Stimulated activated CD8-positive, alpha-beta memory T cell treated with anti-CD3 and anti-CD28 coated beads, Interleukin-7, amount 100 ng/mL, for 1 hour (primary cell): ENCODE measurements at places on chromosomes 3 and 15.

GRCh38 chr15:80776420-80777045, 2.6 kb upstream of the CEMIP start:
- peak; percentile 14 for DNase-seq

DNA sequence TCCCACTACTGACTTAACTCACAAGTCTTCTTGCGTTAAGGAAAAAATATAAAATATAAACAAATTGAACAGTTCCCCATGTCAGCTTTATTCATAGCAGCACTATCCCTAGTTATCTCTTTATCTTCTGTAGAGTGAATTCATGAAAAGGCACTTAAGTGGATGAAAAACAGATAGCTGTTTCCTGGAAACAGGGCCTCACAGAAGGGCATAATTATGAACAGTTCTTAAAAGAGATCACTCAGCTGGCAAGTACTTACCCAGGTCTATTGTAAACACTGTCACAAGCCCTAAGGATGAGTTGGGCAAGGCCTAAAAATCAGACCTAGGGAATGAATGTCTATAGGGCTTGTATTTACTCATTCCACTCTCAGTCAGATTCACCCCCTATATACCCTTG, 10.7 kb downstream of the MB21D2 start:
- DNase-seq, result no peak

GRCh38 chr15:69723404-69724096, 270.9 kb downstream of the RPLP1 start:
- no peak for DNase-seq

DNA sequence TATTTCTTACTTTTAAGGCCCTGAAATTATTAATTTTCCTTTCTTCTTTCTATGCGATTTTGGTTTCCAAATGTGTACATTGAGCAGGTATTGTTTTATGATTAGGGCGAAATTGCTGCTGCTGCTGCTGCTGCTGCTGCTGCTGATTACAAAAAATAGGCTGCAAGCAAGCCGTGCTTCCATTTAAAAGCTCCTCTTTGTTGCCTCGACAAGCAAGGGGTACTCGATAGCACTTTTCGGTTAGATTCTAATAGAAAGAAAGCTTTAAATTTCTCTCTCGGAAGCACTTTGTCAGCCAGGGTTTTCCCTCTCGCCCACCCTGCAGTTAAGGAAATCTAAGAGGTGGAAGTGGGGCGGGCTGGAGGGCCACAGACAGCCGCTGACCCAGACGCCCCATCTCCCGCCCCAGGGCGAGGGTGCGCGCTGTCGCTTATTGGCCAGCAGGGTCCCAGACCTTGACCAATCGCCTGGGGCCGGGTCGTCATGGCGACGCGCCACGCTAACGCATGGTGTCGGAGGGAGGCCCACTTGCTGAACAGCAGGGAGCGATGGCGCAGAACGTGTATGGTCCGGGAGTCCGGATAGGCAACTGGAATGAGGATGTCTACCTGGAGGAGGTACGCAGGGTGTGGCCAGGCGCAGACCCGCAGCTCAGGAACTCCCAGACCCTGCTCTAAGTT, at the start of gene CFAP161:
CFAP161 (plus strand) TSS at position 489 of the 680 bp plus-strand sequence; CDS start at position 549, 60 bp downstream.
- DNase-seq, result no peak

DNA sequence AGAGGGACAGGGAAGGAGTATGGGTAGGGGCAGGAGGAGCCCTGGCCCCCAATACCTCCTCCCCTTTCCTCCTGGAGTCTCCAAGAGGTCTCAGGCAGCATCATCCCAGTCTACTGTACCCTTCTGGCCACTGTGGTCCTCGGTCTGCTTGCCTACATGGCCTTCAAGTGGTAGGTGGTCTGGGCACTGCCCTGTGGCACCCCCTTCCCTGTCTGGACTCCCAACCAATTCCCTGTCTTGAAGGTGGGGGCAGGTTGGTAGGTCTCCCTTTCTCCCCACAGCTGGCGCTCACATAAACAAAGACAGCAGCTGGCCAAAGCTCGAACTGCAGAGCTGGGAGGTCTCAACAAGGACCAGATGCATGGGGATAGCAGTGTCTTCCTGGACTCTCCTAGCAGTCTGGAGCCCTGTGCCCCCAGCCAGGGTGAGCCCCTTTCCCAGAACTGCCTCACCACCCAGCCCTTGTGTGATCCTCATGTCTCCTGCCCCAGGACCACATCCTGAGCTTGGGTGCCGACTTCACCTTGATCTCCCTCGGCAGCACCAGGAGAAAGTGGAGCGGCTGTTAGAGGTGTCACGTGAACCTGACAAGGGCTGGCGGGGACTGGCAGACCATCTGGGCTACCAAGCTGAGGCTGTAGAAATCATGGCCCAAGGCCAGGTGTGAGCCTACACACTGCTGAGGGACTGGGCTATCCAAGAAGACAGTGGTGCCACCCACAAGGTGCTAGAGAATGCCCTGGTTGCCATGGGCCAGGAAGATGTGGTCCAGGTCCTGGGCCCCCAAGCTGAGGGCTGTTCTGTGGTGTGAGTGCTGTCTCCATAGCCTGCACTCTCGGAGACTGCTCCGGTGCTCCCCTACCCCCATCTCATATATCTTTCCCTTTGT, 33.1 kb downstream of the NBEAL2 start:
- DNase-seq, result no peak

GRCh38 chr3:78050276-78051065, 1010.6 kb downstream of the ROBO2 start:
- no peak for DNase-seq

DNA sequence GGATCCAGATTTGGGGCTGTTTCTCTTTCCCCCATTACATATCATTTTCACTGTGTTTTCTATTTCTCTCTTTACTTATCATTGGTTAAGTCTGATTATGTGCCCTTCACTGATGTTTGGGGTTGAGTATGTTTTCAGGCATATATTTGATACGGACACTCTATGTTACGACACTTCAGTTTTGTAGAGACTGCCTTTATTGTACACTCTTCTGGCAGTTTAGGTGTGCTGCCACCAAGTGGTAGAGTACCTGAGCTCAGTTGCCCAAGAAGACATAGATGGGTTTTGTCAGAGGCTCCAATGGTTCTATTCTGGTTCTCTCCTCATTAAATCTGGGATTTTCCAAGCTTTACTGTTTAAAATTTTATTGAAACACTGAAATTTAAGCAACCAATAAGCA, 255.0 kb upstream of the ROPN1 start:
- no peak for DNase-seq

DNA sequence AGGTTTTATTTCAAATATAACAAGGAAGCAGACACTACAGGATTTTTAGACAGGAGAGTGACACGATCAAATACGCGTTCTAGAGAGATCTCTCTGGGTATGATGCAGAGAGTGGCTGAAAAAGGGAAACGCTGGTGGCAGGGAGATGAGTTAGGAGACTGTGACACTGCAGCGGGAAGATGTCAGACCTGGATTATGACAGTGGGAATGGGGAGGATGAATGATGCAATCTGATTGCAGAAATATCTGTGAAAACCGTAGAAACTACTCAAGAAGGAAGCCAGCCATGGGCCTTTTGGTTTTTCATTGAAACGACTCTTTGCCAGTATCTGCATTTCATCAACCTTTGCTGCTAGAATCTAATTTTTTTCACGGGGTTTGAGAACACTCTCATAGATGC, 157.9 kb downstream of the FAM43A start:
- no peak for DNase-seq

DNA sequence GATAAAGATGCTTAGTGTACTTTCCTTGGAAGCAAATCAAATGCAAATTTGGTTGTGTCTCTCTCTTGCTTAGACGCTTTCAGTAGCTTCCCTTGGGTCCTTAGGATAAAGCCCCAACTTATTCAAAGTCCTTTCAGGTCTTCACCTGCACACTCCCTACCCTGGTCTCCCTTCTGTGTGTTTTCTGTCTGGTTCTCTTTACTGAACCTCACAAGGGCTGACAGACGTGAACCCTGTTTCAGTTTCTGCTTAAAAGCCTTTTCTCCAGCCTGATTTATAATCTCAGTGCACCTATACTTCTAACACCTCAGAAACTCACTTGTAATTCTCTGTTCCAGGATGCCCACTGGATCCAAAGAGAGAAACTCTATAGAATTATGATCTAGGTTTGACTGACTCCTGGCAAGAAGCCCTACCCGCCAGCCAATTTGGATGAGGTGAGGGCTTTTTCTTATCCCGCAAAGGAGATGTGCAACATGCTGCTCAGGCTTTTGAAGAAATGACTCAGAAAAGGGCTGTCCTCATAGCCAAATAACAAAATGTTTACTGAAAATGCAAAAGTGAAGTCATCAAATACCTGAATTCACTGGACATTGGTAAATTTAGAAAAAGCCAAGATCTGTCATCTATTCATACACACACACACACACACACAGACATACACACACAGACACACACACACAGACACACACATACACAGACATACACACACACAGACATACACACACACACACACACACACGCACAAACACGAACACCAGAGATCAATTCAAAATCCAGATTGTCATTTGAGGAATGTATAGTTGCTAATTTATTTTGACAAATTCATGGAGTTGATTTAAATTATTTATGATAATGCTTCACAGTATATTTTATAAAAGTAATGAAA, 102.4 kb upstream of the EOMES start:
- no peak for DNase-seq

DNA sequence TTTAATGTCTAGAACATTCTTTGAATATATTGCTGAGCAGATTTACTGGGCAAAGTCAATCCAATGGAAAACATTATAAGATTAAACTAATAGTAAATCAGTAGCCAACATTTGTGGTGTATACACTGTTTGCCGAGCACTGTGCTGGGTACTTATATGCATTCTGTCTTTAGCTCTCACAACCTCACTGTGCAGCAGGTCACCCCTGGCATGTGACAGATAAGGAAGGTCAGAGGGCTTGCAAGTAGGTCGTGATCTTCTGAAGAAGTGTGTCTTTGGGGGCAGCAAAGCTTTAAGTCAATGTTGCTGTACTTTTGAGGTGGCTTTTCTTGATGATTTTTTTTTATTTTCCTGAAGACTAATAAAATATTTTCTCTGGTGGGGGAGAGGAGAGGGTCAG, 62.2 kb downstream of the TCAIM start:
- DNase-seq, result no peak

- DNase-seq, result no peak
These were observed 251.8 kb upstream of the RORA start for GRCh38 chr15:61480863-61481262.

- DNase-seq, result no peak
These were observed 35.5 kb downstream of the BNC1 start for GRCh38 chr15:83249030-83249343.

- no peak for DNase-seq
These were observed 139.4 kb upstream of the SLC7A14 start for GRCh38 chr3:170725285-170725731.

DNA sequence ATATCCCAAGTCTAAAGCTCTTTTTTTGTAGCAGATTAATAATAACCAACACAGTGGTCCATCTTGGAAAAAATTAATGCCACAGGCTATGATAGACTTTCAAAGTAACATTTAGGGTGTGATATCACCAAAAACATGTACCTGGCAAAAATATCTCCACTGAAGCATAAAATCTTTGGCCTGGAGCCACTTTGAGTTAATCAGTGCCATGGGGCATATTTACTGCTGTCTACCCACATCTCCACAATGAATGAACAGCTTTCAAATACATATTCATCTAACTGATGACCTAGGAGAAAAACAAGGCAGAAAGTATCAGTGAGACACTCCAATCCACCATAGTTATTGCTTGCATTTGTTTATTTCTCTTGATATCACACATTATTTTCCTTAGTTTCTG, 296.0 kb upstream of the MDFIC2 start:
- DNase-seq, result no peak

- no peak for DNase-seq
These were observed 70.0 kb downstream of the MEF2A start for GRCh38 chr15:99635794-99636193.

- DNase-seq, result no peak
These were observed 17.9 kb upstream of the RTP2 start for GRCh38 chr3:187720337-187720670.

DNA sequence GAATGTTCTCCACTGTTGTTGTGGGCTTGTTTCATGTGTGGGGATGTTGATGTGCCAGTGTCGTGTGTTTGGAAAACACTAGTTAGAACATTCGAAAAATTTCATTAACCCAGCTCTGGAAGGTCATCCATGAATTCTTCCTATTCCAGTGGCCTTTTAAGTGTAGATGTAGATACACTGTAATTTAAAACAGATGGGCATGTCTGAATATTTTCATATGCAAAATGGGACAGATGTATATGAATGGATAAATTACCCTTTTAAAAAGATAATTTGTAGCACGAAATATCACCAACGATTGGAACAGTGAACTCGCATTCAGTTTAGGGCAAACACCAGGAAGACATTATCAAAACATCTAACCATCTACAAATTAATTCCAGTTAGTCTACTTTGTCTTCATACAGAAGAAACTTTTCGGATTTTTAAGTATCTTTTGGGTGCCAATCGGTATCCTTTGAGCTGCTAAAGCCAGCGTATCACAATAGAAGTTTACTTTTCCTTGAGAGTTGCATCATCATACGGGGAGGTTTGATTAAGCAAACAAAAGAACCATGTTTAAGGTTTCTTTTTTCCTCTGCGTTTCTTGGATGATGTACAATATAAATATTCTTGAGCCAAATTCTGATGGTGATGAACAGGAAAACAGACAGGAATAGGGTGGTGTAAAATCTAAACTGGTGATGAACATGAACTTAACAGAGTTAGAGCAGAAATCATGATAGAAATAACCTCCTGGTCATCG, 528.1 kb downstream of the FOXP1 start:
- DNase-seq, result no peak
